ENCODE measurements at places on chromosomes 4 and X.

- ATAC-seq: no peak
Observed at GRCh38 chr4:111502626-111503025, 642.6 kb upstream of the FAM241A start.

DNA sequence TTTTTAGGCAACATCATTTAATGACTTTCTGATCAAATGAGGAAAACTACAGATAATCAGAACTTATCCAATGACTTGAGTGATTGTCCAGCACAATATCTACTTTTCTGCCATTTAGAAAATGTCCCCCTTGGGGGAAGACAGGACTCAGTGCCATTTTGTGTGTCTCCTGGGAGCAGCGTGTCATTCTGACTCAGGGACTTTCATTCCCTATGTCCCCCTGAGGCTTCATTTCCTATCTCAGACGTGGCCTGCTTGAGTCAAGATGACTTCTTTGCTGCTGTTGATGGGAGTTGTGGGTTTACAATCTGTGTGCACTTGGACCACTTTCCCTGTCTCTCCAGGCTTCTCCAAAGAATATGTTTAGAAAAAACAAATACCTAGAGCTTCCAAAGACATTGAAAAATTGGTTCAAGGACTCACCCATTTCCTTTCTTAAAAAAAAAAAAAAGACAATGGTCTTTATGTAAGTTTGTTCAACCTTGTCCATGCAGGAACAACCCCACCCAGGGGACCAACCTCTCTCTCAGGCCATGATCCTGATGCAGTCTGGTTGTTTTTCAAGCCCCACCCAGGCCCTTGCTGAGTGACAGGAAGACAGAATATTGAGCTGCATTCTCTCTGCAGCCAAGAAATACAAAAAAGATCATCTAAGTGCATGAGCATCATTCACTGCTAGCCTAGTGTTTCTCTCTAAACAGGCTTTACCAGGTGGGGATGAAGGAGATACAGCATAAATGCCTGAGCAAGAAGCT, 34.3 kb upstream of the TMEM154 start:
- ATAC-seq: no peak

DNA sequence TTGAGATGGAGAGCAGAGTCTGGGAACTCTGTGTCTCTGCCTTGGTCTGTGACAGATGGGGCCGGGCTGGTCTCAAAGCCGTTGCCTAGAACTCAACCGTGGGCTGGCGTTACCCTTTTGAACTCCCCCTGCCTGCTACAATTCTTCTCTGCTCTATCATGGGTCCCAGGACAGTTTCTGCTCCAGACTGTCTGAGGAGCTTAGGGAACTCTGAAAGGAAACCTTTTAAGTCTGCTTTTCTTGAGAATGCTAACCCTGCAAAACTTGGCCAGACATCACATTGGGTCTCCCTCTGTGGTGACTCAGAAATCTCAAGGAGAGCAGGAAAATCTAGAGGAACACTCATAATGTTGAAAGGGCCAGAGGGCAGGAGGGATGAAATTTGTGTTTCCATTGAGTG, 240.6 kb downstream of the CBR4 start:
- ATAC-seq: no peak

DNA sequence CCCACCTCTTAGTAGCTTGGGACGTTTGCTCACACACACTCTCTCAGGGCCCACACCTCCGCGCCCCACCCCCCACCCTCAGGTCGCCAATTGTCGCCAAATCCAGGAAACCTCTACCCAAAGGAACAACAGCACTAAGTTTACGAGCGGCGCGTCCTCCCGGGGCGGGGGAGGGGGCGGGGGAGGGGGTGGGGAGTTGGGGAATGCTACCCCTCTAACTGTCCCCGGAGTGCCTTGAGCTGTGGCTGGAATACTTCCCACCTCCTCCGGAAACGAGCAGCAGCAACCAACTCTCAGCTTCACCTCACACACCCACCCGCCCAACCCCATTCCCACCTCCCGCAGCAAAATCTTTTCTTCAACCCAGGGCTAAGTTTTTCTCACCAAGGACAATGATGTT, 135.6 kb upstream of the ZIC3 start:
- ATAC-seq: no peak

Data from activated CD4-positive, CD25-positive, alpha-beta regulatory T cell treated with anti-CD3 and anti-CD28 coated beads, Interleukin-2, amount 50 U/mL, for 24 hours (primary cell).